ENCODE measurements at places on chromosomes 2 and 18. TPM values are rescaled to one million over a fixed set of nuclear protein-coding genes. Genes with fewer than 3 reads are reported as not detected.

- H3K4me1 ChIP-seq, result peaks cover 8% of the 10 kb centered on the region
- no peak within 1 kb of the TSS for H3K4me3 ChIP-seq
- no peak within 1 kb of the TSS for H3K27ac ChIP-seq
- peak; percentile 37 for DNase-seq
- peaks cover 55% of the 10 kb centered on the region for H3K27me3 ChIP-seq
These were observed at the start of gene MALL for GRCh38 chr2:110115291-110116032. Gene MALL, minus strand, starts transcription at chr2:110115822. Its CDS starts 30 bp downstream, at chr2:110115792.

DNA sequence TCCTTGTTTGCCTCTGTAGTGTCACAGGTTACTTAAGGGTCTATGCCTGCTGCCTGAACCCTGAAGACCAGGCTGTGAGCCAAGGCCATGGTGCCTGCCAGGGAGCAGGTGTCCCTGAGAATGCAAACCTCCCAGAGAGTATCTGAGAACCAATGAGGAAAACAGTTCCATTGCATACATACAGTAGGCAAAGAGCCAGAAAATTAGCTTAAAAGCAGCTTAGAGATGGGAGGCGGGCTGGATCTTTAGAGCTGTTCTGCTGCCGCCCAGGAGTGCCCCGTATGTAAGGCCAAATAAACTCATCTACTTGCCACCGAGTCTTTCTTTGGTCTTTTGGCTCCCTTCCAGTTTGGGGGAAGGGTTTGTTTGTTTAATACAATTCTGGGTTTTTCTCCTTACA is 327.9 kb downstream of the CLIP4 start:
- DNase-seq, result no peak
- no peaks in the 10 kb centered on the region for H3K4me1 ChIP-seq
- H3K4me3 ChIP-seq, result no peak overlapping the region

GRCh38 chr2:5183031-5183430 is 509.2 kb upstream of the SOX11 start:
- H3K4me1 ChIP-seq, result no peaks in the 10 kb centered on the region
- H3K27me3 ChIP-seq, result no peaks in the 10 kb centered on the region
- H3K4me3 ChIP-seq, result no peak overlapping the region
- no peak overlapping the region for H3K27ac ChIP-seq
- DNase-seq, result no peak

MRPS5 gene
- 97.1 TPM for total RNA-seq

DNA sequence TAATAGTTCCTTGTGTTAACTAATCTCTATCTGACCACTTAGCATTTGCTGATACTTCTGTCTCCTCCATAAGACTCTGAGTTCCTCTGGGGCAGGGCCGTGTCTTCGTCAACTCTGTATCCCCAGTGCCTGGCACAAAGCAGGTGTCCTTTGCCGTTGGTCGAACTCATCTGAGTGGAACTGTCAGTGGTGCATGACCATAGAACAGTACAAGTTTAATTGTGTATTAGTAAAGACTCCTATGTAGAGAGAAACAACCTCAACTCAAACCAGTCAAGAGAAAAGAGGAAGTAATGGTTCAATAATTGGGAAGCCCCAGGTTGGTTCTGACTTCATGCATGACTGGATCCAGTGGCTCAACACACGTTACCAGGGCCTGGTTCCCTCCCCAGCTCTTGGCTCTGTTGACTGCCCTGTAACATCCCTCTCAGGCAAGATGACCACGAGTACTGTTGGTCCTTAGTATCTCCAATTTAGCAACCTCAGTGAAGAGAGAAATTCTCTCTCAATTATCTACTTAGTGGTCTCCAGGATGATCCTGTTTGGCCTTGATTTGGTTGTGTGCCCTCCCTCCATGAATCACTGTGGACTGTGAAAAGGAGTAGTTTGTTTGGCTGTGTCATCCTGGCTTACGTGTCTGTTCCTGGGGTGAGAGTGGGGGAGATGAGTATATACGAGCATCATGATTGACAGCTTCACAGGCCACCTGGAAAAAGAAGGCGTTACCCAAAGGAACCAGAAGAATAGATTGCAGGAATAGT is 58.5 kb upstream of the MSH6 start:
- no peaks in the 10 kb centered on the region for H3K4me1 ChIP-seq
- no peak overlapping the region for H3K4me3 ChIP-seq
- H3K36me3 ChIP-seq, result no peaks in the 10 kb centered on the region
- no peaks in the 10 kb centered on the region for H3K27me3 ChIP-seq
- no peak overlapping the region for H3K27ac ChIP-seq

DNA sequence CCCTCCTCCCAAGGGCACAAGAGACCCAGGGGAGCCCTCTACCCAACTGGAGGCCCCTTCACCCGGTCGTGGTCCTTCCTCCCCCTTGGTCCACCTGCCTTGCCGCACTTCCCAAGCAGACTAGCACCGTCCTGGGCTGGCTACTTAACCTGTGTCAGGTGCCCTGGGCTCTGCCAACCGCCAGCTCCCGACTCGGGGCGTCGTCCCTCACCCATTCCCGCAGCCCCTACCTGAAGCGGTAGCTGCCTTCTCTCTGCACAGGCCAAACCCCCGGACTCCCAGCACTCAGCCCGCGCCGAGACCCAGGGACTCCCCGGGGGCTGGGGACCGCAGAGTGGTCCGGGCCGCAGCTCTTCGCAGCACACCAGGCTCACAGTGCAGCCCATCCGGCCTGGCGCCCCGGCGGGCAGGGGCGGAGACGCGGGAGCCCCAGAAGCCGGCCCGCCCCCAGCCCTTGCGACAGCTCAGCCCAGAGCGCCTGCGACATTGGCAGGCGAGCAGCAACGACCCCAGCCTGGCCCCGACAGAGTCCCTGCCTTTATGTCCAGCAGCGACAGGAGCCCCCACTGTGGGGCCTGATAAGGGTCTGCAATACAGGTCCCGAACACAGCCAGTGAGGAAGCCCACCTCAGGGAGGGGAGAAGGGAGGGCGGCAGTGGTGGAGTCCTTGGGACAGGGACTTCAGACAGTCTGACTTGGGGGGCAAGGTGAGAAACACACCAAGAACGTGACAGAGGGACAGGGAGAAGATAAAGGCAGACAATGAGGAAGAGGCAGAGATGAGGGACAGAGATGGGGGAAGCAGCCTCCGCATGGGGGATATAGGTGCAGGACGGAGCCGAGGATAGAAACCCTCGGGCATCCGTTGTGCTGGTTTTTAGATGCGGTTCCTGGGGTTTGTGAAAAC is 31.0 kb upstream of the TNS1 start:
- no peak for DNase-seq
- H3K36me3 ChIP-seq, result no peaks in the 10 kb centered on the region
- H3K4me3 ChIP-seq, result peak overlapping the region; percentile 54
- H3K27ac ChIP-seq, result no peak overlapping the region
- H3K4me1 ChIP-seq, result peaks cover 8% of the 10 kb centered on the region
- peaks cover 2% of the 10 kb centered on the region for H3K27me3 ChIP-seq

KATNAL2 gene
- 1.1 TPM for total RNA-seq

Data from activated CD4-positive, alpha-beta T cell treated with anti-CD3 and anti-CD28 coated beads for 36 hours (primary cell).